ENCODE measurements at places on chromosomes 16 and 17.
A peak's percentile ranks its signal among the peaks of the same experiment; 100 is the strongest.

GRCh38 chr17:67246653-67247415, 1.8 kb upstream of the HELZ start:
- peak; percentile 42 for DNase-seq

- DNase-seq, result no peak
These were observed at the start of gene GP2 for GRCh38 chr16:20327444-20328041. Gene GP2 (minus strand): TSS chr16:20327513. CDS start chr16:20326431, 1,082 bp downstream.

DNA sequence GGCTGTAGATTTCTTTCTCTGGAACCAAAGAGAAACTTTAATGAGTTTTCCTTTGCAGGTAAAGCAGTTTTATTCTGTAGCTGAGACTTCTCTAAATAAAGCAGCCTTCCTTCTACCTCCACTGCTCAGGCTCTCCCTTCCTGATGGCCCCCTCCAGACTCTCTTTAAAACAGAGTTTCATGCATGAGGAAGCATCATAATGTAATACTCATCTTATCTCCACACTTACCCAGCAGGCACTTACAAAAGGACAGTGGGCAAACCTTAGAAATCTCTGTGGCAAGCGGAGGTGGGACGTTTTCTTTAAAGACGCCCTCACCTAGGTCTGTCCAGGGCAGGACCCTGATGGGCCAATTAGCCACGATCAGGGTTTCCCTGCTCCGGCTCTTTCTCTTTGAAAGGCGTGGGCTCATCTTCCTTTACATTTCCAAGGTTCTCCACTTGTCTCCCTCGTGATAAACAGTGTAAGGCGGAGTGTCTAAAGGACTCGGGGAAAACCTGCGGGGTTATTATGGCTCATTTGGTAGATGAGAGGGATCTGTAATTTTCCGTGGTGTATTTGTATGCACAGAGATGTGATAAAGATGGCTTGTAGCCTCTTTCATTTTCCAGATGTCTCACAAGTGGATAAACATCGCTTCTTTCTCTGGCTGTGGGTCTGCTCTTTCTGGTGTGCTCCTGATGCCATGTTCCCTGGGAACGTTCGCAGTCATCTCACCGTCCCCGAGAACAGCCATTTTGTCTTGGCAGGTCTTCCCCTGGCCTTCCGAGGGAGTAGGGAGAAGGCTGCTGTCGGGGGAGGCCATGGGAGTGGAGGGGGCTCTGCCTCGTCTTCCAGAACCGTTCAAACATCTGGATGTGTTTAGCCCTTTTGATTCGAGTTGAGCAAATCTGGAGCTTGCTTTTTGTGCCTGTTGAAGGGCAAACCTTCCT, 239.0 kb downstream of the CCDC182 start:
- no peak for DNase-seq

DNA sequence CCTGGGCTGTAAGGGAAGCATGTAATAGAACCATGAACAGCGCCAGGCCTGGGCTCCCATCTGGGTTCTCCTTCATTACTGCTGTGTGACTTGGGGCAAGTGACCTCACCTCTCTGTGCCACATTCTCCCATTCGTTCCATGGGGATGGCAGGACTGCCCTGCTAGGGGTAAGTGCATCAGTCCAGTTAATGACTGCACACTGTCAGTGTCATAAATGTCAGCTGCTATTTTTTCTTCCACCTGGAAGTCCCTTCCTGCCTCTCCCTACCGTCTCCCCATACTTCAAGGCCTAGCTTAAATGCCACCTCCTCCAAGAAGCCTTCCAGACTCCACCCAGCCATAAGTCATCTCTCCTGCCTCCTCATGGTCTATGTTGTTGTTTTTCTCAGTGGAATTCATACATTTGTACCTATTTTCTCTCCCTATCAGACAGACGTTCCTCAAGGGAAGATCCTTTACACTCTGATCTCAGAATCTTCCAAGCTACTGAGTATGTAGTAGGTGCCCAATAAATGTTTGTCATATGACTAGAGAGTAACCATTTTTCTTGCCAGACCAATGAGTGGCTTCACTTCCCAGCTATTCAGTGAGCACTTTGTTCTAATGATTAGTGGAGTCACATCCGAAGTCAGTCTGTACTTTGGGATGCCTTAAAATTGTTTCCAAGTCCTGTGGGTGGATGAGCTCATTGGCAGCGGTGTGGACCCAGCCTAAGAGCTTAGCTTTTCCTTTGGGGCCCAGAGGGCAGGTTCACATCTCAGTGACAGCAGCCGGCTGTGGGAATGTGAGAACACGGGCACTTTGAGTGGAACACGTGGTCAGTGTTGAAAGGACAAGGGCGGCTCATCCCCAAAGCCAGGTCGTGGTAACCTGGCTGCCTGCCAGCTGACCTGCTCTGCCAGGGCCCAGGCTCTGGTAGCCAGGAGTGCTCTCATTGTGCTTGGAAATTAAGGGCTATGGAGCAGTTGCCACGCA, 147.5 kb upstream of the GSE1 start:
- no peak for DNase-seq

DNA sequence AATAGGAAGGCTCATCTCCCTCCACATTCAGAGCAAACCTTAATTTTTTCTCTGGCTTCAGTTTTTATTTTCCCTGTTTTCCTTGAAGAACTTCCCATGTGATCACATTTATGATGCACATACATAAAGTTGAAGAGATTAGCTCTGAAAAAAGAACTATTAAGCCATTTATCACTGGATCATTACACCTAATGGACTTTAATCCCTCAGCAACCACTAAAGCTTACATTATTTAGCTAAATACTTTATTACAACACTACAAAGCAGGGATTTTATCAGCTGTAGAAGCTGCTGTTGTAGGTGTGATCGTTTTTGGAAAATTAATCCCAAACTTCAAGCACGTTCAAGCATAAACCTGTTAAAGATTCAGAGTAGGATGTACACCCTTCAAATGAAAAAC, 21.1 kb downstream of the SMYD4 start:
- no peak for DNase-seq

- DNase-seq, result peak; percentile 56
These were observed 18.9 kb downstream of the TMEM132E start for GRCh38 chr17:34598161-34598776.

- peak; percentile 52 for DNase-seq
These were observed at the start of gene C17orf113 for GRCh38 chr17:42050393-42051012. Gene C17orf113 (minus strand): TSS chr17:42050601. CDS start chr17:42043376, 7,225 bp downstream.

GRCh38 chr16:14018851-14019250, 52.3 kb upstream of the MRTFB start:
- no peak for DNase-seq

- DNase-seq, result no peak
These were observed 9.4 kb upstream of the CMTM4 start for GRCh38 chr16:66705790-66706505.

DNA sequence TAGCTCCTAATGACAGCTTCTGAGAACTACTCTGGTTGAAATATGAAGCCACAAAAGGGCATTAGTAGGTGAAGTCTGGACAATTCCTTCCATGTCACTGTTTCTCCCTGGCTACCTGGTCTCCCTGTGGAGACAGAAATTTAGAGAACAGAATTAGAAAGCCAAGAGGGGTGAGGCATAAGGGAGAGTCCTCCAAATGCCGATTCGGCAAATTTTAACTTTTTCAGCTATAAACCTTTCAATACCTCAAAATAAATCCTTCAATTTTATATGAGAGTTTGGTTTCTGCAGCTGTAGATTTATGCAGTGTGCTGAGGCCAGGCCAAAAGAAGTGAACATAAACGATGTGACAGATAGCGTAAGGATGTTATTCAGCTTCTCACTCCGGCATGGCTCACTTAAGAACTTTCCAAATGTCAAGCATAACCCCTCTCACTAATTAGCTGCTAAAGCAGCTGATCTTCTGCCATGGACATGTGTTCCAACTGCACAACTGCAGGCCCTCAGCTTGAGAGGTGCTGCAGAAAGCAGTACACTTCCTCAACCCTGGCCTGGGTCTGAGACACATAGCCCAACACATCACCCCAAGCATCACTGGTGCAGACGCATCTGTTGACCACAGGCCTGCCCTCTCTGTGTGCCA, 247.9 kb upstream of the SOX9 start:
- DNase-seq, result no peak

DNA sequence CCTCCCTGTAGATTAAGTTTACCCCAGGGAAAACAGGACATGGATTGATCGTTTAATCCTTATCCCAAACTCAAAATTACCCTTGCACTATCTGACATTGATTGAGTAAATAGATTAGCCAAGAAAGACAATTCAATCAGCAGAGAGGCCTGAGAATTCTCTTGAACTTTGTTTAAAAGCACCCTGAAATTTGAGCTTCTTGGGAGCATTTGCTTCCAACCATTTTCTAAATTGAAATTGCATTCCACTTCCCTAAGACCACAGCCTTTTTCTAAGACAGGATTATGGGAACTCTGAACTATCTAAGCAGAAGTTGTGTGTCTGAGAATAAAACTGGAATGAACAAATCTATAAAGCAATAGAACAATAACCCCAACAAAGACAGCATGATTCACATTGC, 76.6 kb upstream of the TNRC6A start:
- no peak for DNase-seq

DNA sequence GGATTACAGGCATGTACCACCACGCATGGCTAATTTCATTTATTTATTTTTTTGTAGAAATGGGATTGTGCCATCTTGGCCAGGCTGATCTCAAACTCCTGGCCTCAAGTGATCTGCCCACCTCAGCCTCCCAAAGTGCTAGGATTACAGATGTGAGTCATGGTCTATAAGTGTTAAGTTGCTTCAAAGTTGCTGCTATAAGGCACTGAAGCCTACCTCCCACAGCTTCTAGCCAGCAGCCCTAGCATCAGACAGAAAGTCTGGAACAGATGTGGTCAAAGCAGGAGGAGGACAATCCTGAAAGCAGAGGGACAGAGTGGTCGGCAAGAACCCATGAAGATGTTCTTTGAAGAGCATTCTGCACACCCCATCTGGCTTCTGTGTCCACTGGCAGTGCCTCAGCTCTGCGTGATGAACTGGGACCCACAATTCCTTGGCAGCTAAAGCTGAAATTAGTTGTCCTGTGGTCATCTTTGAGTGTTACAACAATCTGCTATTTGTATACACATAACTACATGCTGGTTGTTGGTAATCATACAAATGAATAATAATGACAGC, 11.2 kb downstream of the MAP3K14 start:
- DNase-seq, result no peak

GRCh38 chr16:58393138-58393504, 850 bp downstream of the GINS3 start:
- DNase-seq, result no peak

- no peak for DNase-seq
These were observed 101.1 kb downstream of the MSI2 start for GRCh38 chr17:57357392-57357784.

DNA sequence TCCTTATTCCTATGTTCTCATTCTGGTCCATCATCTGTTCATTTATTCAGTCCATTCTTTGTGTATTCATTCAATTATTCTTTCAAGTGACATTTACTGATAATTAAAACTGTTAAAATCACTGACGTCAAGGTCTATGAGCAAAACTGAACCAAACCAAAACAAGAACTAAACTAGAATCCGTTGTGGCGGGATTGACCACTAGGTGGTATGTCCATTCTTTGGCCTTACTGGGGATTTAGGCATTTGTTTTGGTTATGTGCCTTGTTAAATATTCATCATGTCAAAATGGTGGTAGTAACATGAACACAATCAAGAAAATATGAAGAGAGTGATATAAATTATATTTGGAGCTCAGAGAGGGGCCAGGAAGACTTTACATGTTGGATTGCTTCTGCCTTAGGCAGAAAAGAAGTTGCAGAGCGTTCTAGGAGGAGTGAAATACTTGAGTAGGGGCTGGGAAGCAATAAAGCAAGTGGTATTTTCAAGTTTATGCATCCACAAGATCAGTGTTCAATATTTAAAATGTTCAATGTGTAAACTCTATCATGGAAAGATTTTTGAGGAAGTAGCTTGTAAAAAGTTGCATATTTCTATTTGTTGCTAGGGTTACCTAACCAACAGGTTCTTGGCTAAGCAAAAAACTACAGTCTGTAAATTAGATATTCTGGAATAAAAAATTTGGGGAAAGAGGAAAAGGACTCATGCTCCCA, 129.0 kb downstream of the CDH13 start:
- no peak for DNase-seq

DNA sequence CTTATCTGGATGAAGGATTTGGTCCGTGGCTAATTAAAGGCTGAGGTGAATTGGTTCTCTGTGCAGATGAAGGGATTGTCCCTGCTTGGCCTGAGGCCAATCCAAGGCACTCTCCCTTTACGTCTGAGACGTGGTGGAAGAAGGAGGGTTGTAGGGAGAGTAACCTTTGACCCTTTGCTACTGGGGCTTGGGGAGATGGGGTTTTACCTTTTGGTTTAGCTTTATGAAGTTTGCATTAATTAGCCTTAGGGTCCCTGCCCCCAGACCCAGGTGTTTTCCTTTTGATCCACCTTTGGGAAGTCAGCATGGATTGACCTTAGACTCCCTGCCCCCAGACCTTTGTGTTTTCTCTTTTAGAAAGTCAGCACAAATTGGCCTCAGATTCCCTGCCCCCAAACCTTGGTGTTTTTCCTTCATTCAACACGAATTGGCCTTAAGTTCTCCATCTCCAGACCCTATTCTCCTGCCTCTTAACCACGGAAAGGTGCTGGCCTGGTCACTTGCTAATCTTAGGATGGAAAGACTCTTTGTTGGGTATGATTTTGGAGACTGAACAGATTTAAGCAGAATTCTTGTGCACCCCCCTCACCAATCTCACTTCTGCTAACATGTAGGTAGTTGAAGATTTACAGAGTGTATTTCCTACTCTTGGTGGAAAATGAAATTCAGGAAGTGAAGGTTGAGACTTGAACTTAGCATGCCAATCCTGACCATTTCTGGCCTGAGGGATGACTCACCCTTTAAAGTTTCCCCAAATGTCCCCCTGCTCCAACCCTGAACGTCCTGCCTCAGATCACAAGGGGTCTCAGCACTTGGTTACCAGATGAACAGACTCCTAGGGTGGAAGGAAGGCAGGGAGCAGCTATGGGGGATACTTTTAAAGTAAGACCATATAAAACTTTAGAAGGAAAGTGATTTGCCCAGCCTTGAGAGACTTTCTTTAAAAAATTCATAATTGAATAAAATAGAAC, 23.1 kb upstream of the MMD start:
- DNase-seq, result no peak

- DNase-seq, result no peak
These were observed 14.5 kb downstream of the SLC38A10 start for GRCh38 chr17:81280571-81280970.

DNA sequence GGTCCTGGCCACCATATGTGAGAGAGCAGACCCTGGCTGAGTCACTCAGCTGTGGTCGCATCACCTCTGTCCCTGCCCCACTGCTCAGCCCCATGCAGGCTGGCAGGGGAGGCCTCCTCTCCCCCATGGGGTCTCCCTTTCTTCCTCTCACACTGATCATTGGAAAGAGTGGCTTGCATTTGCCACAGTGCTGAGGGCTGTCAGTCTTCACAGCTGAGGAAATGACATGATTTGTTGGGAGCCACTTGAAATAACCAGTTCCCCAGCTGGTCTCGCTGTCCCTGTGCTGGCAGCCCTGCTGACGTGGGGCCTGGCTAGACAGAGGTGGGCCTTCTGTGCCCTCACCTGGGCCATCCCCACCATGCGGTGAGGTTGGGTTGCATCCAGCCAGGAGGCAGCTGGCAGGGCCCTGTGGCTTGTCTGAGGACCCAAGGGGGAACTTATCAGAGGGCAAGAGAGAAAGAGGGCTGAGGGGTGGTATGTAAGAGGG, 30.1 kb upstream of the MED9 start:
- DNase-seq, result no peak

GRCh38 chr16:10976634-10977033, 32.3 kb downstream of the CLEC16A start:
- DNase-seq, result no peak

All from mesothelial cell of epicardium (in vitro differentiated cells).